ENCODE measurements at places on chromosomes 2 and 18. TPM values are rescaled to one million over a fixed set of nuclear protein-coding genes. Genes with fewer than 3 reads are reported as not detected.

The STPG4 gene
- total RNA-seq = 0.11 TPM

The GNLY gene
- not detected for total RNA-seq

The SLC5A7 gene
- total RNA-seq = not detected

The GKN2 gene
- total RNA-seq = not detected

The ANXA4 gene
- total RNA-seq = 70.8 TPM

The C2orf80 gene
- total RNA-seq = not detected

Measured in pulmonary artery endothelial cell (primary cell).